ENCODE measurements at places on chromosomes 5 and 9. TPM values are rescaled to one million over a fixed set of nuclear protein-coding genes. Genes with fewer than 3 reads are reported as not detected.

DNA sequence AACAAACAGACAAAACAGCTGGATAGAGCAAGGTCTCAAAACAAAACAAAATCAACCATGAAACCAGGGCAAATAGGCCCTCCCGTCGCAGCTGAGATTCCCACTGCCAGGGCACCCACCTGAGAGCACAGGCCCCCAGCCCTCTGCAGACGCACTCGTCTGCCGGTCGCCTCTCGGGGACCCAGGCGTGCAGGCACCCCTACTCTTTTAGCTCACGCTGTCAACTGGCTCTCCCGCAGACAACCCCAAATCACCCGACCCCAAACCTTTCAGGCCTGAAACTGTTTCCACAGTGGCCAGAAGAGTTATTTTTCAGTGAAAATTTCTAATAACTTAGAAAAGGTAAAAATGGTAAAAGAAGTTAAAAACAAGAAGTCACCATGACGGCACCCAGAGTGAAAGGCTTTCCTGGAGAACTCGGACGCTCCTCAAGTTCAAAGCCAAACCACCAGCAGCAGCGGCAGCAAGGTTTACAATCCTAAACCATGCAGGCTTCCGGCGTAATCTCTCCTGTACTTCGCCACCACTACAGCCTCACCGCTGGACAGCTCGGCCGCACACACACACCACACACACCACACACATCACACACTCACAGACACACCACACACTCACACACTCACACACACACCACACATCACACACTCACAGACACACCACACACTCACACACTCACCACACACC, 1.9 kb upstream of the UBE2QL1 start:
- no peak for DNase-seq
- H3K27ac ChIP-seq = no peak overlapping the region
- H3K4me1 ChIP-seq = peaks cover 2% of the 10 kb centered on the region
- H3K4me3 ChIP-seq = no peak overlapping the region
- H3K36me3 ChIP-seq = no peaks in the 10 kb centered on the region

Gene IL7R
- 1,106 TPM for total RNA-seq

- H3K36me3 ChIP-seq = no peaks in the 10 kb centered on the region
- no peak for DNase-seq
- no peaks in the 10 kb centered on the region for H3K4me1 ChIP-seq
- H3K27me3 ChIP-seq = no peaks in the 10 kb centered on the region
Observed at GRCh38 chr5:116514421-116514970, 60.1 kb downstream of the SEMA6A start.

DNA sequence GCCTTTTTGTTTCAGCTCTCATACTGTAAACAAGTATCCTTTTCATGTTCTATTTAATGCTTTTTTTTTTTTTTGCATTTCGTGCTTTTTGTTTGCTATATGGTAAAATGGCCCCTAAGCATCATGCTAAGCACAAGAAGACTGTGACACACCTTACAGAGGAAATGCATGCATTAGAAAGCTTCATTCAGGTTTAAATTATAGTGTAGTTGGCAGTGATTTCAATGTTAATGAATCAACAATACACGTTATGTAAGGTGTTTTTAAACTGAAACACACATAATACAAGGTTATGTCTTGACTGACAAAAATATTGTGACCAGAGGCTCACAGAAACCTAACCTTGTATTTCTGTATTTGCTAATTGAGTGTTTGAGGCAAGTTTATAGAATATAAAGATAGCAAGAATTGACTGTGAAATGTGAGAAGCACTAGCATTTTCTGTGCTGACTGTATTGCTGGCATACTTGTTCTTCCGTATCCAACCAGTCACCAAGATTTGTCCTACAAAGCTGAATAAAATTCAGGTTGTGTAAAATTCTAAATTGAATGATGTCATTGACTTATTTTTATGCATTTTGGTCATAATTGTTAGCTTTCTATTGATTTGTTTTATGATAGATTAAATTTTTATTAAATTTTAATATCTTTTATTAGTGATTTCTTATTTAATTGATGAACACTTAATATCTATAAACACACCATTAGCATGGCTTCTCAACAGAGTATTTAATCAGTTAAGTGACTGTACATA, 4.1 kb downstream of the CFAP95 start:
- no peak overlapping the region for H3K27ac ChIP-seq
- no peaks in the 10 kb centered on the region for H3K36me3 ChIP-seq
- H3K27me3 ChIP-seq = no peaks in the 10 kb centered on the region

DNA sequence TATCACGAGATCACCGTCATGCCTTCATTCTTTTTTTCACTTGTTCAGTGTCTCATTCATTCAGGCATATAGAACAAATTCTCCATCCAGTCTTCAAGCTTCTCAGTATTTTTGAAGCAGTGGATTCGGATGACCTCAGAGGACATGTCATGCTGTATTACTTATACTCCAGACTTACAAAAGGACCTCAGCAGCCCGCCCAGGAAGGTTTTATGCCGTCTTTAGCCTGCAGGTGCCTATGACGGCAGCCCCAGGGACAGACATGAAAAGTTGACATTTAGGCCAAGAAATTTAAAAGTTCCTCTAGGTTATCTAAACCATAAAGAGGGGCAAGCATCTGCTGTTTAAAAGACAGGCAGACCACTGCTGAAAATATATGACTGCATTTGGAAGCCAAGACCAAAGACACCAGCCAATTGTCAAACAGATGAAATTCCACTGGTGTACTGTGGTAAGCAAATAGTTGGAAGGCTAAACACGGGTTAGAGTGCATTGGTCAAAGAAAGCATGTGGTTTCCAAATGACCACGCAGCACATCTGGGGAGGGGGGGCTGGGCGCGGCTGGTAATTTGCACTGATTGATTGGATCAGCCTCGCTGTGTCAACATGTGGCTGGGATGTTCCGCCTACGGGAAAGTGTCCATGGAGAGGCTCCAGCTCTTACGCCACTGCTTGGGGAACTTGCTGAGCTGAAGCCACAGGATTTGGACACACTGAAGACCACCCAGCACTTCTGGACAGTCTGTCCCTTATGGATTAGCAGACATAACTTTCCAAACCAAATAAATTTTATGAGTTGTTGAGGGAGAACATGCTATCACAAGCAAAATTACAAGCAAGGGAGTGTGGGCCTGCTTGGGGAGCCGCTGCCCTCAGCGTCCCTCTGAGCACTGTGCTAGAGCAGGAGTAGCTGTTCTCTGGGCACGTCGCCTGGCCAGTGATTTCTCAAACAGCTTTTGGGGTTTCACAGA, 173.6 kb downstream of the FANCC start:
- H3K27me3 ChIP-seq = no peaks in the 10 kb centered on the region
- H3K4me3 ChIP-seq = no peak overlapping the region
- no peak for DNase-seq
- no peaks in the 10 kb centered on the region for H3K36me3 ChIP-seq
- H3K27ac ChIP-seq = no peak overlapping the region

Gene PCDHA9
- not detected for total RNA-seq

GRCh38 chr5:75617736-75618352, 6.6 kb downstream of the ANKDD1B start:
- no peak overlapping the region for H3K27ac ChIP-seq
- H3K36me3 ChIP-seq = no peaks in the 10 kb centered on the region
- no peaks in the 10 kb centered on the region for H3K4me1 ChIP-seq
- no peak overlapping the region for H3K4me3 ChIP-seq

Gene SHC3
- not detected for total RNA-seq

All from T-cell (primary cell).